ENCODE measurements at places on chromosomes 3 and 15.
A peak's percentile ranks its signal among the peaks of the same experiment; 100 is the strongest.

GRCh38 chr3:58556001-58556400, 19.0 kb upstream of the ACOX2 start:
- DNase-seq: no peak

GRCh38 chr3:41751597-41751996, 210.3 kb downstream of the ULK4 start:
- DNase-seq: peak; percentile 14

GRCh38 chr15:48682942-48683651, 37.6 kb upstream of the FBN1 start:
- DNase-seq: no peak

DNA sequence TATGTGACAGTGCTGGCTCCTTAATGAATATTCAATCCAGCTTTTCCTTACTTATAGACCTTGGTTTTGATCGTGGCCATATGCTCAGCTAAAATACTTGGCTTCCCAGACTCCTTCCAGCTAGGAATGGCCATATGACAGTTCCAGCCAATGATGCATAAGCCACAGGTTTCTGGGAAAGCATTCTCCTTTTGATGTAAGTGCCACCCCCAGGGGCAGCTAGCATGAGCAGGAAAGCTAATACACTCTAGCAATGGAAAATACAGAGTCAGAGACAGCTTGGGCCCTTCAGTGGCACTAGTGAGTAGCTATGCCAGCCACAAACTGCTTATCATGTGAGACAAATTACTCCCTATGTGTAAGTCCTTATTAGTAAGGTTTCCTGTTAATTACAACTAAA, 26.7 kb downstream of the TBC1D2B start:
- no peak for DNase-seq

DNA sequence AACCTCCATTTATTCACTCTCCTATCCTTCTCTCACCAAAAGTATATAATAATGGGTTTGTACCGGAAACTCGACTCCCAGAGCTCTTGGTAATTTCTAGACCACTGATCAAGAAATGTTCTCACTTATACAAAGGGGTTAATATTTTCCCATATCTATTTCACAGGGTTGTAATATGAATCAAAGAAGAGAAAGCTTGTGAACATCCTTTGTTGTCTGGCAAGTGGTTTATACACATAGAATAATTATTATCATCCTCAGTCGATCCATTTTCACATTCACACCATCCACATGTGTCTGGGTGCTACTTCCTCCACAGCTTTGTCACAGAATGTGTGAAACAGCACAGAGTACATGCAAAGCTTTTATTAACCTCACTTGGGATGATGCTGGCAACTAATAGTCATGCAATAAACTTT, 29.9 kb upstream of the STT3B start:
- DNase-seq: no peak

GRCh38 chr3:63981980-63982379, 41.3 kb downstream of the PSMD6 start:
- no peak for DNase-seq

- no peak for DNase-seq
Observed at GRCh38 chr3:134126153-134126552, 96.4 kb upstream of the SLCO2A1 start.

DNA sequence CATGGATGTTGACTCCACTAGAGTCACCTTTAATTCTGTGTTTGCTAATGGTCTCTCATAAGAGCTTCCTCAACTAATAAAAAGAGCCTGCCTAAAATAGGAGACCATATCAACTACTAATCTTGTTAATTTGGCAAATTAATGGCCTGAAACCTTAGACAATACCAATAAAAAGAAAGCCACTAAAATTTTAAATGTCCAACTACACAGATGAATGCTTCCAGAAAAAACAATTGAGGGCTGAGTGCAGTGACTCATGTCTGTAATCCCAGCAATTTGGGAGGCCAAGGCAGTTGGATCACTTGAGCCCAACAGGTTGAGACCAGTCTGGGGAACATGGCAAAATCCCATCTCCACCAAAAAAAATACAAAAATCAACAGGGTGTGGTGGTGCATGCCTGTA, 230.9 kb downstream of the NSUN3 start:
- DNase-seq: no peak

GRCh38 chr3:9781551-9781950, 10.7 kb downstream of the TADA3 start:
- no peak for DNase-seq

DNA sequence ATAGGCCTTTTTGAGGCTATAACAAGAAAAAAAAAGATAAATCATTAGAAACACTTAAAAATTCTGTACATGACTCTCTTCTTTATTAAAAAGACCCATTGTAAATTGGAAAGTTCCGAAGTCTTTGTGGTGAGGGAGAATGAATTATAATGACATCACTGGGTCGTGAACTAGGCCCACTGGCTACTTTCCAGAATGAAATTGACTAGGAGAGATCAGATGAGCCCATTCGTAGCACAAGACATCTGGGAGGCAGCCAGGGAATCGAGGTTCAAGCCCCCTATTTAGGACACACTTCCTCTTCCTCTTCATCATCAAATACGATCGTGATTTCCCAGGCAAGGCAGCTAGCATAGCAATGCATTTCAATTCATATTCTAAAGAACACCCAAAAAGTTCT, 889.8 kb upstream of the NR2F2 start:
- DNase-seq: no peak

- DNase-seq: no peak
Observed at GRCh38 chr15:33074212-33074611, 120.3 kb downstream of the FMN1 start.

GRCh38 chr3:141323936-141324704, 44.2 kb upstream of the ZBTB38 start:
- no peak for DNase-seq

- no peak for DNase-seq
Observed at GRCh38 chr15:34610354-34610753, 26.9 kb upstream of the GOLGA8B start.

DNA sequence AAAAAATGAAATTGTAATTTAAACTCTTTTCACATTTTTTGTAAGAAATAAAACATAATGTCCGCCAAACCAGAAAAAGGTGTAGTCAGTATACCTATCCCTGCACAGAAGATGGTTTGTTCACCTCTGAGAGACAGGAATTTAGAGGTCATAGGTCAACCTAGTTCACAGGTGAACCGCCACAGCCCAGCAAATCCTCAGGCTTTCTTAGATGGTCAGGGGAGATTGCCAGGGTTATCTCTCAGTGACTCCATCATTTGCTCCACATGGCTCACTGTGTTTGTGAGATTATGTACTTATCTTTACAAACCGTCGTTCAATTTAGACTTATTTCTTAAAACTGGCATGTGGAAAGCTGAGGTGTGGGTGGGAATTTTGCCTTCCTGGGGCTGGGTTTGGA, 264.2 kb downstream of the GABRG3 start:
- no peak for DNase-seq

DNA sequence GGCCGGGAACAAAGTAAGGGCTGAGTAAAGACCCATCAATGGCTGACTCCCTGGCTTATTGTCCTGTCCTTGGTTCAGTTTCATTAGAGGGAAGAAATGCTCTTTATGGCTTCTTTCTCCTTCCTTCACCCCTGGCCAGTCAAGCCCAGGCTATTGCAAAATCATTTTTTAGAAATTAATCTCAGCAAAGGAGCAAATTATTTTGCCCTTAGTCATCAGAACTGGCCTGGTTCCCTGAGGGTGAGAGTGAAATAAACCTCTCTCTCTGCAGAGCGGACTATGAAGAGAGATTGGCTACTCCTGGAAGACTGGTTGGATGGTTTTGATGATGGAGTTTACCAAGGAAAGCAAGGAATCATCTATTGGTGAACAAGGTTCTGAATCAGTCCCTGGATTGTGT, 52.7 kb upstream of the OXTR start:
- no peak for DNase-seq

- no peak for DNase-seq
Observed at GRCh38 chr3:65873028-65873427, 165.7 kb downstream of the MAGI1 start.

GRCh38 chr15:42215913-42216829, 8.1 kb upstream of the VPS39 start:
- no peak for DNase-seq

- DNase-seq: no peak
Observed at GRCh38 chr3:62659660-62660059, 215.6 kb downstream of the CADPS start.

GRCh38 chr15:65553691-65554090, 23.4 kb downstream of the HACD3 start:
- no peak for DNase-seq

GRCh38 chr15:98907927-98908471, 99.6 kb downstream of the PGPEP1L start:
- DNase-seq: no peak

GRCh38 chr15:80749589-80749988, 29.6 kb upstream of the CEMIP start:
- no peak for DNase-seq

DNA sequence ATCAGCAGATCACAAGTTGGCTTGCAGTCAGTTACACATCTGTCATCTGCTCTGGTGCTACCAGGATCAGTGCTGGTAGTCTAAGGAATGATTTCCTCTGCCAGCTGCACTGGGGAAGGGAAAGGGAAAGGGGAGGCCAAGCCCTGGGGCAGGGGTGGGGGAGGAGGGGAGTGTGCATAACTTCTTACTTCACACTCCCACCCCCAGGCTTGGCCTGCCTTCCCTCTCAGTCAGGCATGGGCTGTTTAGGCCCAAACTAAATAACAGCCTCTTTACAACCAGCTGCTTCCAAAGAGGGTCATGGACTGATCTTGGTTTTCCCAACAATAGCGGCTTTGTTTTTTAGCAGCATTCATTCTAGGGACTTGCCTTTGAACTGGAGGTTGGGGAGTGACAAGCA, 86.1 kb upstream of the PSMD6 start:
- DNase-seq: no peak

DNA sequence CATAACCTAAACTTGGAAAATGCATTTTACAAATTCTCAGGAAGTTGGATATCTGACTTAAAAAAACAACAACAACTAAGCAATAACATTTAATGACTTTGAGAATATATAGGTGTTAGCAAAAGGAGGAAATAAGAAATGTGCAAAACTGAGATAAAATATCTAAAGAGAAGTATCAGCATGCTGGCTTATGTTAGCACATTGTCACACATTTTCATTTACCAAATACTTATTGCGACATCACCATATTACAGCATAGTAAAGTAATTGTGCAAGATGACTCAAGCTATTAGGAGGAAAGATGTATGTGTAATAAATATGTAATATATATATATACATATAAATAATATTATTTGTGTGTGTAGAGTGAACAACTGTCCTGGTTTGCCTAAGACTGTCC, 9.2 kb downstream of the PTX3 start:
- DNase-seq: no peak

- no peak for DNase-seq
Observed at GRCh38 chr3:87856126-87856525, 202.7 kb downstream of the CGGBP1 start.

- DNase-seq: no peak
Observed at GRCh38 chr15:78174401-78174800, 25.2 kb downstream of the IDH3A start.

DNA sequence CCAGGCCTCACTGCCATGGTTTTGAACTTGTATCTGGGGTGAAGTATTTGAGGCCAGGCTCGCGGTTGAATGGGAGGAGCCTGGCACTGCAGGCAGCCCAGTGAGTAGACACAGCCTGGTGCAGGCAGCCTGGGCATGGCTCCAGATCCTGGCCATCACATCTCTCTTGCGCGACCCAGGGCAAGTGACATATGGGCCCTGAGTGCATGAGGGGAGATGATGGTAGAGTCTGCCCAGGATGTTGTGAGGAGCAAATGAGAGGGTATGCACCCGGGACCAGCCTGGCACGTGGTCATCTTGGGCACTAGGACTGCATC, 103.5 kb downstream of the TBC1D2B start:
- no peak for DNase-seq

DNA sequence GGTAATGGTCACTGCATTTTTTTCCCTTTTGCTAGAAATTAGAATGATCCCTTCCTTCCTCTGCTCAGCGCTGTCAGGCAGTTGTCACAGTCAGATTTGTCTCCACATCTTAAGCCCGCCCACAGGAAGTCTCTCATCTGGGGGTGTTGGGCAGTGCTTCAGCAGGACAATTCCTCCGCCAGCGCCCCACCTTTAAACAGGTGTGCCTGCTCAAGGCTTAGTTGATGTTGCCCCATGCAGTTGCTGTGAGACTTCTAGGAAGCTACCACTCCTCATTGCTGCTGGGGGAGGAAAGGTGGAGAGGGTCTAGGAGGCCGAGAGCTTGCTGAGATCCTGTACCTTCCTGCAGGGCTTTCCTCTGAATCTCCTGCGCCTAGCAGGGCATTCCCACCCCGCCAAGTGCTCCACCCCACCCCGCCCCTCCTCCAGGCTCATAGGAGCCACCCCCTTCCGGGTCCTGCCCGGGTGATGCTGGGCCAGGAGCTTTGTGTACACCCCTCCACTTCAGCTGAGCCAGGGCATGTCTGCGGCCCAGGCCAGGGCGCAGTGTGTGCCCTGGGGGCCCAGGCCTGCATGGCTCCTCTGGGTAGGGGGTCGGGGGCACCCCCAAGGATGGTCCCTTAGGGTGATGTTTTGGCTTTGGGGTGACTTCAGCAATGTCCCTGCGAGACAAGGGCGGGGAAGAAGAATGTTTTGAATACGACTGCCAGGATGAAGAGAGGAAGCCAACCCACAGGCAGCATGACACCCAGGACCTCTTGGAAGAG, 68.7 kb downstream of the TRAK1 start:
- DNase-seq: peak; percentile 53

GRCh38 chr3:109899925-109900324, 562.6 kb upstream of the DPPA4 start:
- no peak for DNase-seq

DNA sequence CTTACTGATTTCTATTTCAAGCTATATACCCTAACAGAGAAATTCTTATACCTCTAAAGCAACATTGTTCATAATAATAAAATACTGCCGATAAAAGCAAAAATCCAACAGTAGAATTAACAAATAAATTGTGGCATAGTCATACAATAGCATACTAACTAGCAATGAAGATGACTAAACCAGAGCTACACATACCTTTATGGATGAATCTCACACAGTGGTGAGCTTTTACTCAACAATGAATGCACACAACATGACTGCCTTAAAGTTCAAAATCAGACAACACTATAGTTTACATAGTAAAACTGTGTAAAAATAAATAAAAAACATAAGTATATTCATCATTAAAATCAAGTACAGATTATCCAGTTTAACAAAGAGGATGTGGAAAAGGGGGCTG, 99.1 kb downstream of the NR1I2 start:
- DNase-seq: no peak

- DNase-seq: no peak
Observed at GRCh38 chr3:96705895-96706294, 108.5 kb upstream of the EPHA6 start.

DNA sequence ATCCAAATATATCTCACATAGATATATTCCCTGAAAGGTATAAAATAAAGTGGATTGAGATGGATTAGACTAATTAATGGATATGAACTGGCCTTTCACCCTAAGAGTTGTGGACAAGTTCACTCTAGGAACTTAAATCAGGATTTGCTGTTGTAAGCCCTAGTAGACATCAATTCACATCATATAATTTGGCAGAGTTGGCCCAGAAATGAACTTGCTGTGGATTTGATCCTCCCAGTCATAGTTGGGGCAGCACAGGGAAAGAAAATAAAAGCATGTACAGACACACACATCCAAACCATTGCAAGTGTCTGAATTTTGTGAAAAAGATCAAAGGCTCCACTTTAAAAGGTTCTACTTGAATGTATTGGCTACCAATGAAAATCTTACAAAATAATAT, 734.7 kb upstream of the NR2F2 start:
- DNase-seq: no peak

Measured in CD8-positive, alpha-beta memory T cell (primary cell).